Omental fat pad (tissue), 4 donors: ENCODE measurements at places on chromosomes 13 and 19. TPM values are rescaled to one million over a fixed set of nuclear protein-coding genes. Genes with fewer than 3 reads are reported as not detected.

The GRIN2D gene
- 0.19 TPM for total RNA-seq

The TLE6 gene
- total RNA-seq: 0.36 TPM

DNA sequence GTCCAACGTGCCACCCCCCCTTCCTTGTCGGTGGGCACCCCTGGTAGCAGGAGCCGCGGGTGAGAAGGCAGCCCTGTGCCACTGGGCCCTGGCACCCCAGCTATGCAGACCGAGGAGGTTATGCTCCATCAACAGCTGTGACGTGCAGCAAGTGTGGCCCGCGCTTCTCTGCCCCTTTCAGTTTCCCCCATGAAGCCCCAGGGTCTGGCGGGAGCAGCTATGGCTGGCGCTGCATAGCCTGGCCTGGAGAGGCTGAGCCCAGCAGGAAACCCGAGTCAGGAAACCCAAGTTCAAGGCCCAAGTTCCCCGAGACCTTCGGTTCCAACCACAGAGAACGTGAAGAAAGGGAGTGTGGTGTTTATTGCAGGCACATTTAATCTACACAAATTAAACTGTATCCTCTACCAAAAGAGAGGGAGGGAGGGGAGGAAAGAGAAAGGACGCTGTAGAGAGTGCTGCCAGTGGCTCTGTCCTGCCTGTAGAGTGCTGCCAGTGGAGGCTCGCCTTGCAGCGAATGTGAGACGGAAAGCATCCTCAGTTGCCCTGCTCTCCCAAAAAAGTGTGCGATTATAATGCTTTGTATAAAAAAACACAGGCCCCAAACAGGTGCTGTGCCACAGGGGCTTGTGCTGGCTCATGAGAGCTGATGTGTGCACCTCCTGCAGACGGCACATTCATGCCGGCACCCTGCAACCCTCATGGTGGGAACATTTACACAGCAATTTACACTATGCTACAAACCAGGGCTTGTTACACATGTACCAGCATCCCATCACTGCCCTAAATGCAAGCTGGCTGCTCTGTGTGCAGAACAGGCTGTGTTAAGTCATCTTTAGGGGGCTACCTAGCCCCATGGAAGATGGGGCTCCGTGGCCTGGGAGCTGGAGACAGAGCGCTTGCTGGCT is 16.3 kb downstream of the POP4 start:
- DNase-seq: no peak

The CCDC9 gene
- 16.2 TPM for total RNA-seq

The NFIX gene
- total RNA-seq: 39.5 TPM

- no peak for DNase-seq
These were observed 626.8 kb upstream of the PCDH9 start for GRCh38 chr13:67856955-67857354.

DNA sequence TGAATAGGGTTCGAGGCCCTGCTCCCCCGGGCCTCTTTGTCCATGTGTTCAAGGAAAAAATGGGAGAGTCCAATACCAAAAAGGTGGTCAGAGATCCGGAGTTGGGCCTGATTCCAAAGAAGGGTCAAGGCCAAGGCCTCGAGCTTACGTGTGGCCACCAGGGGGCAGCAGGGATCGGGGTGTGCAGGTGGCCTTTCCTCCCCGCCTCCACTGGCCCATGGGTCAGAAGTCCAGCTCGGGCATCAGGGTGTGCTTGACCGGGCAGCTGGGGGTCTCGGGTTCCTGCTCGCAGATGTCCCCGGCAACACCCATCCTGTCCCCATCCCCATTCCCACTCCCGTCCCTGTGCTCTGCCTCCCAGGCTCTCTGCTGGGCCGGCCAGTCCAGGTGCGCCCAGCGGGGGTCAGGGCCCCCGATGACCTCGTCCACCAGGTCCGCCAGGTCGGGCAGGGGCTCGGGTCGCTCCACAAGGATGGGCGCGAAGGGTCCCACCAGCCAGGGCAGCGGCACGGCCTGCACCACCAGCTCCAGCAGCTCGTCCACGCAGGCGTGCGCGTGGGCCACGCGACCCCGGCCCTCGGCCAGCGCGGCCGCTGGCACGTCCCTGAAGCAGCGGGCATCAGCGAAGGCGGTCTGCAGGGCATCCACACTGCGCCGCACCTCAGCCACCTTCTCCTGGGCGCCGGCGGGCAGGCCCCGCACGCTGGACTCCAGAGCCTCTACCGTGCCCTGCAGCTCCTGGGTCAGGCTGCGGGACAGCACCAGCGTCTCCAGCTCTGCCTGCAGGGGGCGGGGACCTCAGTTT is 5.2 kb upstream of the PLIN4 start:
- DNase-seq: no peak
